MV-4-11 (cell line): ENCODE measurements at places on chromosomes 11 and 22.

DNA sequence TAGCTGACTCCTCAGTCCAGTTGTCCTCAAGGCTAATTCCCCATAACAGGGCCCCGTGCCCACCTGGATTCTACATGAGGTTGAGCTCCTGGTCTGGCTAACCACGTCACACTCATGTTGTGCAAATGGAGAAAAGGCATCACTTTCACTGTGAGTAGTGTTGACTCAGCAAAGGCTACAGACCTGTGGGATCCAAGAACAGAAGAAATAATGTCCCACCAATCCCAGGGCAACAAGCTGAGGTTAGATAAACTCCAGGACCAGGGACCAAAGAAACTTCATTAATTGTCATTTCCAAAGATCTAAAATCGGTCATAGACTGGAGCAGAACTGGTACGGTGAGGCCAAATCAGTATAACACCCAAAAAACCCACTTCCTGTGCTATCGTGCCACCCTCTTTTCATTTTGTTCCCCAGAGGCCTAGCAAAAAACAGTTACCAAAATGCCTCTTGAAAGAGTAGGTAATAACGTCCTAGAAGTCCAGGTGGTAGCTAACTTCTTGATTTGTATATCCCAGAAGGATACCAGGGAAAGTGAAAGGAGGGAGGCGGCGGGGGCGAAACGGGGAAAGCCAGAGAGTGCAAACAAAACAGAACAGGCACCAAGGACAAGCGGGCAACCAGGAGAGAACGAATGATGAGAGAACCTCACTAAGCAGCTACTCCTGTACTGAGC is 1.4 kb downstream of the PCSK7 start:
- DNase-seq = peak; percentile 4

- no peak for DNase-seq
Measured at GRCh38 chr11:118491041-118491440, 36.2 kb upstream of the TTC36 start.

- DNase-seq = no peak
Measured at GRCh38 chr11:117984476-117984875, 1.7 kb upstream of the IL10RA start.

- DNase-seq = peak; percentile 71
Measured at GRCh38 chr11:67302571-67303131, 679 bp upstream of the SSH3 start.

- DNase-seq = no peak
Measured at GRCh38 chr11:68910965-68911364, 7.3 kb downstream of the IGHMBP2 start.

DNA sequence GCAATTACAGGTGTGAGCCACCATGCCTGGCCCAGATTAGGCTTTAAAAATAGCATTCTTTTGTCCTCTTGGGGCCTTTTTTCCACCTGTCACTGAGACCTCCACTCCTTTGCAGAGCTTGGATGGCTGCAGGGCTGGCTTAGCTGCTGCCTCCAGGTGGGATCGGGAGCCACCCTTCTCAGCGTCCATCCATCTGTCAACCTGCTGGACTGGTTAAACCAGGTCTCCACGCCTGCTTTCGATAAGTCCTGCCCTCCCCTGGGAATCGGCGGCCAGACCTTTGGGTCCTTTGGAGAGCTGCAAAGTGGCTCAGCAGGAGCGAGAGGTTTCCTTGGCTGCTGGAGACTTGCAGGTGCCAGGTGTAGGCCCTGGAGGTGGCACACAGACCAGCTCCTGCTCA is 23.4 kb upstream of the GRAMD4 start:
- no peak for DNase-seq

DNA sequence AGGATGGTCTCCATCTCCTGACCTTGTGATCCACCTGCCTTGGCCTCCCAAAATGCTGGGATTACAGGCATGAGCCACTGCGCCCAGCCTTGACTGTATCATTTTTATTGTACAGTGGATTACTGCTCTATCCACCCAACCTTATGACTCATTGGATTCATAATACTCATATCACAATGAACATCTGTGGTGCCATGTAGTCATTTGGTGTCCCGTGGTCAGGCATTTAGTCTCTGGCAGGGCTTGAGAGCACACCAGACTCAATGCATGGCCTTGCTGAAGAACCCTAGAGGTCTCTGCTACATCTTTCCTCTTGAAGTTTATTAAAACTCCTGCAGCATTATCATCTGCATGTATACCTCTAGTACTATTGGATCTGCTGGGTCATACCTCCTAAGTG is 98.0 kb upstream of the LDLRAD3 start:
- no peak for DNase-seq

GRCh38 chr11:67160872-67161783 is 42.1 kb downstream of the KDM2A start:
- no peak for DNase-seq

DNA sequence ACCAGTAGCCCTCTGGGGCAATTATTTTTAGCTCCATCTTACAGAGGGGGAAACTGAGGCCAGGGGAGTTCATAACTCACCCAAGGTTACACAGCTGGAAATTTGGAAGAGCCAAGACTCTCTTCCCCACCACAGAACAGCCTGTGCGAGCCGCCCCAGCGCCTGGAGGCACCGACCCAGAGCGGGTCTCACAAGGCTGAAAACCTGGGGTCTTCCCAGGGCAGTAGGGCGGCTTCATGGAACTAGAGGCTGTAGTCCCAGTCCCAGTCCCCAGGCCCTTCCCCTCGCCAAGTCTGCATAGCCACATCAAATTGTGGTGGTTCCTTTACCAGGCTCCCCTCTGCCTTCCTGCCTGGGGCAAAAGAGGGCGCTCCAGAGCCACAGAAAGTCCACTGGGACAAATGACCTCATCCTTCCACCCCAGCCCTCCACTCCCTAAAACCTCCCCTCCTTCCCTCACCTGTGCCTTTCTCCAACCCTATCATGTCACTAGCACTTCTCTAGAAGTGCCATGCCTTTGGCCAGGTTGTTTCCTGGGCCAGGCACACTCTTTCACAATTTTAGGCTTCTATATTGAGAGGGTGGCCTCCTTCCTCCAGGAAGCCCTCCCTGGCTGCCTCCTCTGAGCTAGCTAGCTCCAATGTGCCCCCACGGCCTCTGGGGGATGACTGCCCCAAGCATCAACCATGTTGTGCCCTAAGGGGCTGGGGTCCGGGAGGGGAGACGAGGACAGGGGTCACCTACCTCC is 15.2 kb upstream of the CDC42EP1 start:
- DNase-seq = peak; percentile 44

DNA sequence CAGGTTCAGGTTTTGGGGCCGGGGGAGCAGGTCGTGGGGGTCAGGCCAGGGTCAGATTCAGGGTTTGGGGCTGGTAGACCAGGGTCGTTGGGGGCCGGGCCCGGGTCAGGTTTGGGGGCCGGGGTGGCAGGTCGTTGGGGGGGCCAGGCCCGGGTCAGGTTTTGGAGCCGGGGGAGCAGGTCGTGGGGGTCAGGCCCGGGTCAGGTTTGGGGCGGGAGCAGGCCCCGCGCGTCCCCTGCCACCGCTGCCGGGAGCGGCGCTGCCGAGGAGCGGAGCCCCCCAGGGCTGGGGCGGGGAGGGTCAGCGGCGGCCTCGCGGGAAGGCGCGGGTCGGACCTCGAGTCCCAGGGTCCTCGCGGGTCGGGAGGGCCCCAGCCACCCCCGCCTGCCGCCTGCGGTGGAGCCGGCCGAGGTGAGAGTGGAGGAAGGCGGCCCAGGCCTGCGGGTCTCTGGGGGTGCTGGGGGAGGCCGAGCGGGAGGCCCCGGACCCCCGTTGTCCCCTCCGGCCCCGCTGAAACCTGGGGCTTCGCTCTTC is 535 bp downstream of the TRABD start:
- DNase-seq = no peak

GRCh38 chr11:105137286-105137685 is 2.3 kb downstream of the CARD18 start:
- no peak for DNase-seq

- DNase-seq = no peak
Measured at GRCh38 chr22:37256075-37256726, 12.1 kb upstream of the RAC2 start.

GRCh38 chr11:122140500-122140899 is 24.5 kb upstream of the BLID start:
- no peak for DNase-seq
